Activated CD8-positive, alpha-beta T cell treated with anti-CD3 and anti-CD28 coated beads for 36 hours (primary cell): ENCODE measurements at places on chromosomes 2 and 18.
A peak's percentile ranks its signal among the peaks of the same experiment; 100 is the strongest.

GRCh38 chr18:74411475-74411874 lies 45.6 kb downstream of the DIPK1C start:
- no peak for DNase-seq
- H3K4me1 ChIP-seq = peaks cover 21% of the 10 kb centered on the region
- no peak overlapping the region for H3K4me3 ChIP-seq
- H3K27me3 ChIP-seq = no peaks in the 10 kb centered on the region
- H3K27ac ChIP-seq = no peak overlapping the region

GRCh38 chr2:229417916-229418315 lies 146.8 kb upstream of the PID1 start:
- no peaks in the 10 kb centered on the region for H3K36me3 ChIP-seq
- H3K4me1 ChIP-seq = no peaks in the 10 kb centered on the region
- H3K27ac ChIP-seq = no peak overlapping the region
- DNase-seq = no peak
- peaks cover 8% of the 10 kb centered on the region for H3K27me3 ChIP-seq
- no peak overlapping the region for H3K4me3 ChIP-seq

GRCh38 chr18:50706199-50706598 lies 113.6 kb downstream of the MRO start:
- no peaks in the 10 kb centered on the region for H3K36me3 ChIP-seq
- no peaks in the 10 kb centered on the region for H3K27me3 ChIP-seq
- H3K27ac ChIP-seq = no peak overlapping the region
- no peaks in the 10 kb centered on the region for H3K4me1 ChIP-seq
- no peak for DNase-seq
- no peak overlapping the region for H3K4me3 ChIP-seq

- H3K27ac ChIP-seq = no peak overlapping the region
- H3K4me3 ChIP-seq = no peak overlapping the region
- no peaks in the 10 kb centered on the region for H3K36me3 ChIP-seq
- no peaks in the 10 kb centered on the region for H3K4me1 ChIP-seq
- DNase-seq = no peak
Observed at GRCh38 chr2:229301237-229301636, 30.1 kb upstream of the PID1 start.

GRCh38 chr2:176491172-176491904 lies 222.1 kb downstream of the MTX2 start:
- H3K36me3 ChIP-seq = no peaks in the 10 kb centered on the region
- H3K27me3 ChIP-seq = peaks cover 32% of the 10 kb centered on the region
- no peak overlapping the region for H3K27ac ChIP-seq

GRCh38 chr2:211367711-211368110 lies 811.3 kb downstream of the CPS1 start:
- DNase-seq = peak; percentile 5
- H3K36me3 ChIP-seq = no peaks in the 10 kb centered on the region
- H3K27ac ChIP-seq = no peak overlapping the region

DNA sequence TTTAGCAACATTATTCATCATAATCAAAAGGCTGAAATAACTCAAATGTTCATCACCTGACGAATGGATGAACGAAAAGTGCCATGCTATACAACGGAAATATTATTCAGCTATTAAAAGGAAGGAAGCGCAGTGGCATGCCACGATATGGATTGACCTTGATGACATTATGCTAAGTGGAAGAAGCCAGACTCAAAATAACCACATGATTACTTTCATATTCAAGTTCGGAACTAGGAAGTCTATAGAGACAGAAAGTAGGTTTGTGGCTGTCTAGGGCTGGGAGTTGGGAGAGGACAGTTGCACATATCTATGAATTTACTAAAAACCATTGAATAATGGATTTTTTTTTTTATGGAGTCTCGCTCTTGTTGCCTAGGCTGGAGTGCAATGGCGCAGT lies 13.4 kb upstream of the PDIA6 start:
- peaks cover 19% of the 10 kb centered on the region for H3K27me3 ChIP-seq
- H3K4me1 ChIP-seq = no peaks in the 10 kb centered on the region
- no peaks in the 10 kb centered on the region for H3K36me3 ChIP-seq

DNA sequence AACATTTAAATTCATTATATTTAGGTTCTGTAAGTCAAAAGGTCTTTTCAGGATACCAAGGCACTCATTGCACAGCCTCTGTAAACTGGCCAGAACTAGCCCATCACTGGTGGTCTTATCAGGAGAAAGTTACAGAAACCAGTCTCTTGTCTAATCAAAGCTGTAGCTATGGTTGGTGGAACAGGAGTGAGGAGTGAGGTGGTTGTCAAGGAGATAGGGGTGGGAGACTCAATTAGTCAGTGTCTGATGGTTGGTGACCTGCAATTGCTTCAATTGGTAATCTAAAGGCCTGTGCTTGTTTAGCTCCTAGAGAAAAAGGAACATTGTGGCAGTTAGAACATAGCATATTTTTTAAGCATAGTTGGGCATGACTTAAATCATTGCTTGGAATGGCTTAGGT lies 458.6 kb upstream of the CDH2 start:
- H3K36me3 ChIP-seq = no peaks in the 10 kb centered on the region
- H3K27me3 ChIP-seq = no peaks in the 10 kb centered on the region
- H3K4me1 ChIP-seq = no peaks in the 10 kb centered on the region
- no peak overlapping the region for H3K4me3 ChIP-seq
- H3K27ac ChIP-seq = no peak overlapping the region
- DNase-seq = no peak

- peaks cover 70% of the 10 kb centered on the region for H3K27me3 ChIP-seq
- DNase-seq = no peak
- peaks cover 13% of the 10 kb centered on the region for H3K36me3 ChIP-seq
- H3K4me3 ChIP-seq = no peak overlapping the region
- no peak overlapping the region for H3K27ac ChIP-seq
Observed at GRCh38 chr18:57432140-57432539, 3.0 kb upstream of the ONECUT2 start.

- no peak for DNase-seq
- H3K36me3 ChIP-seq = no peaks in the 10 kb centered on the region
- no peak overlapping the region for H3K27ac ChIP-seq
- no peaks in the 10 kb centered on the region for H3K27me3 ChIP-seq
Observed at GRCh38 chr18:74388227-74388626, 68.9 kb downstream of the DIPK1C start.

- H3K4me3 ChIP-seq = no peak overlapping the region
- DNase-seq = no peak
Observed at GRCh38 chr2:46559261-46559660, 79.9 kb downstream of the TMEM247 start.

DNA sequence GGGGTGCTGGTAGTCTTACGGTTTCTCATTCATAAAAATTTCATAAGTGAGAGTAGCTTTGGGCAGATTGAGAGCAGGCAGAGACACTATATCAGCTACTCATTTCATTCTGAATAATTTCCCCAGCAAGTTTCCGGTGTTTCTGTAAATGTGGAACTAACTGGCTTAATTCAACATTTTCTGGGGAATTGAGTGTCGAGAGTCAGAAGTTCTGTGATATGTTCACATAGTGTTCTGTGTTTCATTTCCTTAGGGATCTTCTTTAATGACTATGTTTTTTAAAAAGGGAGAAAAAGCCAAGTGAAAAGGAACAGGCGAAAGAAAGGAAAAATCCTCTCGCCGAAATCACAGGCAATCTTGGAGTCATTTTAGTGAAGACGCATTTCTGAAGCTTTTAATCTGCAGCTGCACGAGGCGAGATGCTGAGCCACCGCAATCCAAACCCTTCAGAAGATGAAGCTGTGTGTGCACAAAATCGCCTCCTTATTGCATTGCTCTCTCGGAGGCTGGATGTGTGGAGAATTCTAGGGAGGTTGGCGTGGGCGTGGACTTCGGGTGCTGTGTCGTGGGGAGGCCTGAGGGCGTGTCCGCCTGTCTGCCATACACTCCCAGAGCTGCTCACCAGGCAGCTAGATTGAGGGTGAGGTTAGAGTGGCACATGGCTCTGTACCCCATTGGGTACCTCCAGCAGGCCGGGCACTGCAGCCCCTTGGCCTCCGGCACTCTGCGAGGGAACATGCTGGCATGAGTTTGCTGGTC lies 38.4 kb upstream of the HDAC4 start:
- peaks cover 22% of the 10 kb centered on the region for H3K4me1 ChIP-seq
- H3K36me3 ChIP-seq = no peaks in the 10 kb centered on the region
- no peak for DNase-seq
- H3K4me3 ChIP-seq = no peak overlapping the region
- peaks cover 30% of the 10 kb centered on the region for H3K27me3 ChIP-seq

DNA sequence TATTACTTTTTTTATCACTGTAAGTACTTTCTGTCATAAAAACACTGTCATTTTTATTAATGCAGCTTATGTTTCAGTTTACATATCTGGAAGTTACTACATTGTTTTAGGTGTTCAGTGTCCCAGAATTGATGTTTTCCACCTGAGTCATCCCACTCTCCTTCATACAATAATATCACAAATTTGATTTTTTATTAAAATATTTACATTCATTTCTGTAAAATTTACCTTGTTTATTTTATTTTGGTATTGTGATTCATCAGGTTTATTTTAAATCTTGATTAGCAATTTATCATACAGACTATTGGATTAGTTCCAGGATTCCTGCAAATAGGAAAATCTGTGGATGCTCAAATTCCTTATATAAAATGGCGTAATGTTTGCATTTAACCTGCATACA lies 1662.9 kb downstream of the SUCLG1 start:
- DNase-seq = no peak
- H3K27ac ChIP-seq = no peak overlapping the region
- H3K27me3 ChIP-seq = no peaks in the 10 kb centered on the region
- H3K36me3 ChIP-seq = no peaks in the 10 kb centered on the region

DNA sequence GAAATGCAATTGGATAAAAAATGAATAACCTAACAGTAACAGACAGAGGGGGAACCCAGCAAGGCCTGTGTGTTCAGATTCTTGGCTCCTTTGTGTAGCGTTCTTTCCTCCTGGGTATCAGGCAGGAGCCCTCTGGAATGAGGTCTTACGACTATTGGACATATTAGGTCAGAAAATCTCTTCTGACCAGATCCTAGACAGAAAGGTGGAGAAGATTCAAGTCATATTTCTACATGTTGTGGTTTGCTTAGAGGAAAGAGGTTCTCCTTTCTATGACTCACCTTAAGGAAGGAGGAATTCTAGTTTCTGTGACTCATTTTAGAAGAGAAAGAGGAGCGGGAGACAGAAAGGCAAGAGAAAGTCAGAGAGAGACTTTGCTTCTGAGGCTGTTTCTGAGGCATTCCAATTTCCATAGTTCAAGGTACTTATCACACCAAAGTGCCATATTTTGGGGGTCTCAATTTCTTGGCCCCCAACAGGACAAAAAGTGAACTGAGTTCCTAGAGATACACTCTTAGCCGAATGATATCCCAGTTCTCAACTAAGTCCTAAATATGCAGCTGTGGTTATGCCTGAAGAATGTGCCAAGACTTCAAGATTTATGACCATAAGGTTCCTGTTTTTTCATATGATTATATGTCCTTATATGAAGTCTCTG lies 618.6 kb downstream of the ZEB2 start:
- H3K4me3 ChIP-seq = no peak overlapping the region
- DNase-seq = no peak
- H3K4me1 ChIP-seq = peaks cover 21% of the 10 kb centered on the region
- H3K36me3 ChIP-seq = no peaks in the 10 kb centered on the region

GRCh38 chr18:41134426-41134825 lies 820.6 kb upstream of the PIK3C3 start:
- no peak overlapping the region for H3K27ac ChIP-seq
- no peaks in the 10 kb centered on the region for H3K36me3 ChIP-seq
- H3K4me1 ChIP-seq = no peaks in the 10 kb centered on the region
- H3K27me3 ChIP-seq = no peaks in the 10 kb centered on the region
- no peak for DNase-seq
- H3K4me3 ChIP-seq = no peak overlapping the region

GRCh38 chr2:10830203-10830602 lies 17.6 kb upstream of the PDIA6 start:
- peaks cover 24% of the 10 kb centered on the region for H3K27me3 ChIP-seq
- no peak overlapping the region for H3K27ac ChIP-seq
